ENCODE measurements at places on chromosomes 11 and 22.

DNA sequence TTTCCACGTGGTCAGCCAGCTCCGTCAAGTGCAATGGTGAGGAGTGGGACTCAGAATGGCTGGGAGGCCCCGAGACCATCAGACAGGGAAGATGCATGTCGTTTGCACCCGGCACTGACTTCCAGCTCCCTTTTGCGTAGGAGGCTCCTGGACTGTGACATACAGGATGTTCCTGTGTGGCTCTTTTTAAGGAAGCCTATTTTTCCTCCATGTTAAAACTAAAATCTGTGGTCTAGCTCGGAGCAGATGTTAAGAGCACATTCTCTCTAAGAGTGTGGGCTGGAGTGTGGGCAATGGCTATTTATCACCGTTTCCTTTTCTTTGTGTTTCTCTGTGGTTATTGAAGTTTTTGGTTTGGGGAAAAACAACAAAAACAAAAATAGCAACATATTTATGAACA is 40.9 kb upstream of the AMPD3 start:
- DNase-seq, result no peak

DNA sequence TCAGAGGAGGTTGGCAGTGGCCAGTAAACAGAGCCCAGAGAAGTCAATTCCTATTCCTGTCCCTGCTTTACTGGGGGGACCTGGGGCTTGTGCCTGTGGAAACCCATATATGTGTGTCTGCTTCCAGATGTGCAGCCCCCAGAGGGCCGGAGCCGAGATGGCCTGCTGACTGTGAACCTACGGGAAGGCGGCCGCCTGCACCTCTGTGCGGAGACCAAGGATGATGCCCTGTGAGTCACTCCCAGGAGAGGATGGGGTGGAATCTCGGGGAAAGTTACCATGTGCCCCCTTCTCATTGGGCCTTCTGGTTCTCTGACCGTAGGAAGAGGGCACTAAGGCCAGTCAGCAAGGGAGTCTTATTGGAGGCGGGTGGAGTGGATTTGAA is 5.3 kb downstream of the PLEKHB1 start:
- no peak for DNase-seq

DNA sequence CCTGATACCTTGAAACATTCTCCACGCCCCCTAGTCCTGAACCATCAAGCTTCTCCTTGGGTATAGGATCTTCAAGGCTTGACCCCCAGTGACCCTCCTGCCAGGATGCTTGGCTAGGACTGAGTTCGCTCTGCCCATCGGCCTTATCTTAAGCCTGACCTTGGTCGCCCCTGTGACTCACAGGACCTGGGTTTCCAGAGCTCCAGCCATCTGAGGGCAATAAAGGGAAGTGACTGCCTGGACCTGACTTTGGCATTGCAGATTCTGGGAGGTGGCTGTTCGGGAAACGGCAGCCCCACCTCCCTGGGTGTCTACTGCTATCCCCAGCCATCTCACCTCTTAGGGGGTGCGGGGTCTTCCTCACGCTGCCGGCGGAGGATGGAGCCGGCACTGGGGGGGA is 15.4 kb downstream of the CARD10 start:
- DNase-seq, result no peak

DNA sequence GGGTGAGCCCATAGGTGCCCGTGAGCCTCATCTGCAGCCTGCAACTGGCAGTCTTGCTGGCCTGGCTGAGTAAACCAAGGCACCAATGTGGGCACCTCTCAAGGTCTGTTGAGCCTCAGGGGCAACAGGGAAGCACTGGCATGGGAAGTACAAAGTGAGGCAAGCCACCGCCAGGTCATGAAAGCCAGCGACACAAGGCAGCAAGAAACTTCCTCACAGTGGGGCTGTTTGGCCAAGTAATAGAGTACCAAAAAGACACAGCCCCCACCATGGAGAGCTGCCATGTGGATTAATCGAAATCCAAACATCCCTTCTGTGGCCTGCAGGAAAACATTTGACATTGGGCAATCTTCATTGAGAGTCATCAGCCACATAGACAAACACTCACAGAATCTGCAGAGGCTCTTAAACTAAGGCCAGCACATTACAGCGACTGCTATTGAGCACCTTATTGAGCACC is 43.6 kb upstream of the FIBIN start:
- DNase-seq, result no peak

DNA sequence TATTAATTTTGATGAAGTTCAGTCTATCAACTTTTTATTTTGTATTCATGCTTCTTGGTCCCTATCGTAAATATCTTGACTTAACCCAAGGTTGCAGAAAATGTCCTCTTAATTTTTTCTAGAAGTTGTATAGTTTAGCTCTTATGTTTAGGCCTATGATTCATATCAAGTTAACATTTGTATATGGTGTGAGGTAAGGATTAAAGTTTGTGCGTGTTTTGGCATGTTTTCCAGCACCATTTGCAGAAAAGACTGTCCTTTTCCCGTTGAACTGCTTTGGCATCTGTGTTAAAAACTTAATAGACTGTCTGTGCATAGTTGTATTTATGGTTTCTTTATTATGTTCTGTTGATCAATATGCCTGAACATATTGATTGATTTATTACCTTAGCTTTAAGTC is 42.3 kb downstream of the ARHGEF12 start:
- no peak for DNase-seq

- no peak for DNase-seq
Observed at GRCh38 chr11:131841028-131841427, 470.6 kb downstream of the NTM start.

- DNase-seq, result peak; percentile 8
Observed at GRCh38 chr11:82864268-82864667, 36.0 kb downstream of the PRCP start.

- DNase-seq, result no peak
Observed at GRCh38 chr22:19981171-19981960, 35.3 kb downstream of the ARVCF start.

DNA sequence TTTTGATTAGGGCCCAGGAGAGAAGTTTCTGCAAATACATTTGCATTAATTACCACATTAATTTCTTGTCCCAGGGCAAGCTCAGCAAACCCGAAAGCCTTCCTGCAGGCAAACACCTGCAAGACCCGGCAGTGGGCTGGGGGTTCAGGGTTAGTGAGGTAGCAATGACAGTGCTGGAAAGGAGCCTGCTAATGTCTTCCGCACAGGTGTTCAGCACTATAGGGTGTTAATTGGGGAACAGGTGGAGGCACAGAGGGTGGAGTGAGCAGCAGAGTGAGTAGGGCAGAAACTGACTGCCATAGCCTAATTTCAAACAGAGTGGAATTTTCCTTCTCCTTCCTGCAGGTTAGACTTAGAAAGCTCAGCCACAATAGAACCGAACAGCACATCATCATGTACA is 50.9 kb upstream of the UBASH3B start:
- DNase-seq, result no peak

GRCh38 chr22:46972256-46972655 is 209.8 kb downstream of the TBC1D22A start:
- no peak for DNase-seq

GRCh38 chr11:109197656-109198055 is 224.3 kb upstream of the C11orf87 start:
- DNase-seq, result no peak

GRCh38 chr11:73399636-73400035 is 23.4 kb downstream of the RELT start:
- DNase-seq, result no peak

- DNase-seq, result no peak
Observed at GRCh38 chr11:44334356-44335004, 24.5 kb upstream of the ALX4 start.

DNA sequence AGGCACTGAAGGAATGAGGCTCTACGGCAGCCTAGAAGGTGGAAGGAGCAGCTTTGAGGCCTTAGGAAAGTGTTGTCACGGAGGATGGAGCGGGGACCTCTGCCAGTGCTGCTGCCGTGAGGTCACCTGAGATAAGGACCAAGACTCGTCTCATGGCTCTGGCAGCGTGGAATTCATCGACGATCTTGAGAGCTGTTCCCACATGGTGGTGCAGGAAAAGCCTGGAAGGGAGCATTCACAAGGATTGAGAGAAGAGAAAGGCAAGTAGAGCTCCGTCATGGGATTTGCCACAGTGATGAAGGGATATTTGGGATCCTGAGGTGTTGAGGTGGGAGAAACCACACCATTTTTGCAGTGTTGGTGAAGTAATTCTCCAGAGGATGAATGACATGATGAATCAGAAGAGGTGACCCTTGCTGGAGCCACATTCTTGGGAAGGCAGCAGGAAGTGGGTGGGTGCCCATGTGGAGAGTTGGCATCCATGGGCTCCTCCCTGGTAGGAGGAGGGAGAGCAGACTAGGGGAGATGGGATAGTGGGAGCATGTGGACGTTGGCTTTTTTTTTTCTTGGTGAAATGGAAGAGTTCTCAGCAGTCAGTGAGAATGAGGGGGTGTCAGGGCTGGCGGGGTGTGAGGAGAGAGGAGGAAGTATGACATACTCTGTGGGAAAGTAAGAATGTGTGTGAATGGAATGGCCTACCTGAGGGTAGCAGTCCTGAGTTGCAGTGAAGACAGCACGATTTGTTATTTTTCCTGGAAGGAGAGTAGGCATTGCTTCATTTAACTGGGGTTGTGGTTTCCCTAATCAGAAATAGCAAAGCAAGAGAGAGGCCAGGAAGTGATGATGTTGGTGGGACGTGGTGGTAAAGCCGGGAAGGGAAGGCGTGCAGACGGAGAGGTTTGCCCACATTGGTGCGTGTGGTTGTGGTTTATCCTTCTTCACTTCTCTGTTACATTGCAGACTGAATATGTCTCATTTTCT is 11.1 kb downstream of the PPP6R3 start:
- peak; percentile 87 for DNase-seq

- DNase-seq, result no peak
Observed at GRCh38 chr22:20401376-20402014, 7.5 kb downstream of the ZNF74 start.

GRCh38 chr11:18706330-18707243 is 8.0 kb downstream of the TMEM86A start:
- peak; percentile 58 for DNase-seq

DNA sequence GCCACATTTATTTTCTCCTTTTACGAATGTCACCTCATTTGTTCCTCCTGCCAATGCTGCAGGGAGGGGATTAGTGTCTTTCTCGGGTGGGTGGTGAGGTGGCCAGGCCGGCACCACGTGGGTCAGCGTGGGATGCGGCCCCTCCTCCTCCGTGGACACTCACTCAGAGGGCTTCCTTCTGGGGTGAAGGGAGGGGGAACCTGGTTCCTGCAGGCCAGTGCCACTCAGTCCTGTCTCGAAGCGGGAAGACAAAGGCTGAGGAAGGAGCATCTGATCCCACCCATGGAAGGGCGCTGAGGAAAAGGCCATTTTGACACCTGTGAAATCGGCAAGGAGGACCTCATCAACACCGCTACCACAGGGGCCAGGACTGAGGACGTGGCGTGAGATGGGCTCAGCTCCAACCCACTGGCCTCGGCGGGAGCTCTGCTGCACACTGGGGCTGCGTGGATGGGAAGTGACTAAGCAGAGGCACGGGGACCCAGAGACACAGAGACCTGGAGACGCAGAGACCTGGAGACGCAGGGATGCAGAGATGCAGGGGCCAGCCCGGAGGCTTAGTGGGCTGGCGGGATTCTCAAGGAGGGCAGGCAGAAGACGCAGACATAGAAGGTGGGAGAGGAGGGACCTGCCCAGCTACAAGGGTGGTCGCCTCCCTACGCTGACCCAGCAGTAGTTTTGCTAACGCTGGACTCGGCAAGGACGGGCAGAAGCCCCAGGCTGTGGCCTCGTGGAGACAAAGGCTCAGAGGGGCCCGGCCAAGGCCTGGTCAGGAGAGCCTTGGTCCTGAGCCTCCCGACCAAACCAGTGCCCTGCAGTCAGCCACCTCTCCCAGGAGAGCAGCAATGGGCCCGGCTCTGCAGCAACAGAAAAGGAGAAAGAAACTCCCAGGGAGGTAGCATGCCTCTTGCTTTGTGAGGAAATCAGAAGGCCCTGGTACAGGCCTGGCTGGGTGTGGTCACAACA is 1071.2 kb downstream of the BRD1 start:
- DNase-seq, result no peak

DNA sequence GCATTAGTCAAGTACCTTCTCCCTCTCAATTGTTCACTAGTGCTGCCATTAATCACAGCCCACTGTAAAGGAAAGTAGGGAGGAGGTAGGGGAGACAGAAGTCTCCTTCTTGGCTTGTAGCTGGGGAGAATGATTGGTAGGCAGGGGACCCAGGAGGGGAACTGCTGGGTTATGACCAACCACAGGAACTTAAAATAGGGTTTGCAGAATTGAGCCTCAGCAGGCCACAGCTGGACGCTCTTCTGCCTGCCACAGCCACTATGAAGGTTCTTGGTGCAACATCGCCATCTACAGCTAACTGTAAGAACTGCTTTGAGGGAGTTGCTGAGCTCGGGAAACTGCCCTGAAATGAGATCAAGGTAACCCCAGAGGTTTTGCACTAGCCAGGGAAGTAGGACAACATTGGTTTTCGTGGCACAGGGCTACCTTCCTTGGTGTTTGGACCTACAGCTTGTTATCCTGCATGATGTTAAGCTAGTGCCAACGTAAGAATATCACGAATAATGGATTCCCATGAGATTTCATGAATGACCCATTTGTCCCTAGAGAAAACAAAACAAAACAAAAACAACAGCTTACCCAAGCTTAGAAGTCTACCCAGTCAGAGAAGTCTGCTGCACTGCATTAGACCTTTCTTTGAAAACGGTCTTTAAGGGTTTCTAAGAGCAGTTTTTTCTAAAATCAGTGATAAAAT is 787.1 kb upstream of the API5 start:
- DNase-seq, result peak; percentile 35

DNA sequence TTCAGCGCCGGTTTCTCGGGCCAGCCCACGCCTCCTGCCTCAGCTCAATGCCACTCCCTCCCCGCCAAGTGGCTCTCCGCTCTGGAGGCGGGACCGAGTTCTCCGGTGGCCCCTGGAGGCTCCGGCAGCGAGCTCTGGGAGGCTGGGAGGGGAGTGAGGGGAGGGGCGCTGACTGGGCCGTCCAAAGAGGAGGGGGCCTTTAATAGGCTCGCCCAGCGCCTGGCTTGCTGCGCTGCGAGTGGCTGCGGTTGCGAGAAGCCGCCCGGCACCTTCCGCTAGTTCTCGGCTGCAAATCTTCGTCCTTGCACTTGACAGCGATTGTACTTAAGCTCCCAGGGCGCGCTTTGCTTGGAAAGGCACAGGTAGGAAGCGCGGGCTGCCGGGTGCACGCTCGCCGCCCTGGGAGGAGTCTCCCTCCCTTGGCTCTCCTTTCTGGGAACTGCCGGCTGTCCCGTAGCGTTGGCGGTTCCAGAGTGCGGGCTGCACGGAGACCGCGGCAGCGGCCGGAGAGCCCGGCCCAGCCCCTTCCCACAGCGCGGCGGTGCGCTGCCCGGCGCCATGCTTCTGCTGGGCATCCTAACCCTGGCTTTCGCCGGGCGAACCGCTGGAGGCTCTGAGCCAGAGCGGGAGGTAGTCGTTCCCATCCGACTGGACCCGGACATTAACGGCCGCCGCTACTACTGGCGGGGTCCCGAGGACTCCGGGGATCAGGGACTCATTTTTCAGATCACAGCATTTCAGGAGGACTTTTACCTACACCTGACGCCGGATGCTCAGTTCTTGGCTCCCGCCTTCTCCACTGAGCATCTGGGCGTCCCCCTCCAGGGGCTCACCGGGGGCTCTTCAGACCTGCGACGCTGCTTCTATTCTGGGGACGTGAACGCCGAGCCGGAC is at the start of gene ADAMTS15:
ADAMTS15 (plus strand) TSS at position 230 of the 894 bp plus-strand sequence; CDS start at position 559, 329 bp downstream.
- DNase-seq, result peak; percentile 54

Data from Jurkat, Clone E6-1 (cell line).